Bronchial epithelial cell (primary cell): ENCODE measurements at places on chromosomes 12 and 14. TPM values are rescaled to one million over a fixed set of nuclear protein-coding genes. Genes with fewer than 3 reads are reported as not detected.

GLIPR1L1 gene
- not detected in 2 replicates for total RNA-seq

CCDC38 gene
- total RNA-seq: 0.13 TPM in 1 of 2 replicates, not detected in the other

SCNN1A gene
- total RNA-seq: 54.5 and 57.7 TPM in 2 replicates

MMP17 gene
- 4.1 and 4.5 TPM in 2 replicates for total RNA-seq

NUAK1 gene
- total RNA-seq: 3.1 and 7.6 TPM in 2 replicates

EPS8 gene
- total RNA-seq: 35.3 and 36.1 TPM in 2 replicates

RBP5 gene
- total RNA-seq: not detected in 2 replicates

RNU6-8 gene
- not detected in 2 replicates for total RNA-seq

PCNX1 gene
- total RNA-seq: 24.5 and 34.4 TPM in 2 replicates

GYS2 gene
- total RNA-seq: 0.26 TPM in 1 of 2 replicates, not detected in the other

ESRRB gene
- total RNA-seq: not detected in 2 replicates

GUCY2C gene
- total RNA-seq: not detected in 2 replicates

MIA2 gene
- 41.9 and 54.3 TPM in 2 replicates for total RNA-seq

MYH6 gene
- total RNA-seq: not detected in 2 replicates

KRT80 gene
- total RNA-seq: 14.7 and 66.4 TPM in 2 replicates

PAPLN gene
- total RNA-seq: 3.4 and 6.0 TPM in 2 replicates

SYCP3 gene
- under 0.01 and 0.13 TPM in 2 replicates for total RNA-seq

COX8C gene
- not detected in 2 replicates for total RNA-seq

RNASE7 gene
- total RNA-seq: 8.2 and 12.1 TPM in 2 replicates

ANO4 gene
- total RNA-seq: 2.4 TPM in 2 replicates
